Astrocyte of the cerebellum (primary cell): ENCODE measurements at places on chromosomes 2 and 18.
A peak's percentile ranks its signal among the peaks of the same experiment; 100 is the strongest.

- DNase-seq = peak; percentile 90
Measured at GRCh38 chr2:33210626-33211025, 263.9 kb downstream of the LTBP1 start.

DNA sequence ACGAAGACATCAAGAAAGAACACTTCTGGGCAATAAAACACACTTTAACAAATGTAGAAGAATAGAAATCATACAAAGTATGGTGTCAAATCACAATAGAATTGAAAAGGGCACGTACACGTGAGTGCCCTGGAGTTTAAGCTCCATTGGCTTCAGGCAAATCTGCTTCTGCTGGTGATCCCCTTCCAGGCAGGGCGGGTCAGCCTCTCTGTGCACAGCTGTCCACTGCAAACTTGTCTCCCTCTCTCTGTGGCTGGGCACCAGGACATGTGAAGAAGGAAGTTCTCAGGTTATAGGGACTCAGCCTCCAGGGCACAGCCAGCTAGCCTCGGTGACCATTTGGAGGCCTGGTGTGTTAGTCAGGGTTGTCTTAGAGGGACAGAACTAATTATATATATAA is 66.0 kb downstream of the ST3GAL5 start:
- DNase-seq = no peak

- DNase-seq = no peak
Measured at GRCh38 chr2:136715146-136715545, 50.2 kb upstream of the THSD7B start.

DNA sequence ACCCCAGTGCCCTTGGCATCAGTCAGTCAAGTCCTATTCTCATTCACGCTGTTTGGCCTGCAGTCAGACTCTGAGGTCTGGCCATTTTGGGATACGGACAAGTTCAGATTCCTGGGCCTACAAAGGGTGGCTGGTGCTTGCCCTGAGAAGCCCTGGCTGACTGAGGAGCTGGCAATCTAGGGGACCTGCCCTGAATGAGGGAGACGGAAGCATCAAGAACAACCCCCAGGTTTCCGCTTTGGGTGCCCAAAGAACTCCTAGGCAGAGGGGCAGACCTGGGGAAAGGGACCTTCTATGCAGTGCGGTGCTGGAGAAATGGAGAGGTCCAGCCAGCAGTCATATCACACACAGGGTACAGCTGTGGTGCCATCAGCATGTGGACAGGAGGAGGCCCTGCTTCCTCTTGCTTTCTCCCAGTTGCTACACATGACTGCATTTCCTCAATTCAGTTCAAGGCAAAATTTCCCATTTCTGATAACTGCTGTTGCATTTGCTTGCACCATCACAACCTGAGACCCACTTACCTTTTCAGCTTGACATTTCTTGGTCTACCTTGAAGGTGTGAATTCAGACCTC is 70.9 kb upstream of the LGALSL start:
- no peak for DNase-seq

DNA sequence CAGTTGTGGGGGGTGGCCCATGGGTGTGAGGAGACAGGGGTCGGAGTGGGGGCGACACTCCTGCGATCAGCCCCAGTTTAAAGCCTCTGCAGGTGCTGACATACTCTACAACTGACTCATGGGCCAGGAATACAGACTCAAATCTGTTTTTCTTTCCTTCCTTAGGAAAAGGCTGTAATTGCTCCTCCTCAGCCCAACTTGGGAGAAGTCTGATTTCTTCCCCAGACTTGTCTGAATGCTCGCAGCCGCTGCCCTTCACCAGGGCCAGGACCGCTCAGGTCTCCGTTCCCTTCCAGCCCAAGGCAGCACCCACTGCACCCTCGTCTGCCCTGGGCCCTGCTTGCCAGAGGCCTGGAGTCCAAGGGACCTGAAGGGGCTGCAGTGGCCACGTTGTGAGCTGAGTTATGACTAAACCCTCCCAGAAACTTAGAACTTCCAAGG is 41.3 kb downstream of the RHOB start:
- DNase-seq = no peak

DNA sequence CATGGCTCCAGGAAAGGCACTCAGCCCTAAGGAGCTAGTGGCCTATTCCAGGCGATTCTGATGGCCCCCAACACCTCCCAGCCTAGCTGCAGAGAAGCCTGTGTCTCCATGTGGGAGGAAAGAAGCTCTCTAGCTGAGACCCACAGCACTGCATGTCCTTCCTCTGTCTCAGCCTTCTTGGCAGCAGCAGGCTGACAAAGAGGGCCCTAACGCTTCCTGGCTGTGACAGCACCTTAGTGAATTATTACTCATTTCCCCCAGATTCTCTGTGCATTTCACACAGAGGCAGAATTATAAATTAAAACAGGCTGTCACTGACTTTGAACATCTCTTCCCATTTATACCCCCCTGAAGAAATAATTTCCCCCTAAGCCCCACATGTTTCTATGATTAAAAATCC is 206.8 kb downstream of the CLIP4 start:
- DNase-seq = no peak

DNA sequence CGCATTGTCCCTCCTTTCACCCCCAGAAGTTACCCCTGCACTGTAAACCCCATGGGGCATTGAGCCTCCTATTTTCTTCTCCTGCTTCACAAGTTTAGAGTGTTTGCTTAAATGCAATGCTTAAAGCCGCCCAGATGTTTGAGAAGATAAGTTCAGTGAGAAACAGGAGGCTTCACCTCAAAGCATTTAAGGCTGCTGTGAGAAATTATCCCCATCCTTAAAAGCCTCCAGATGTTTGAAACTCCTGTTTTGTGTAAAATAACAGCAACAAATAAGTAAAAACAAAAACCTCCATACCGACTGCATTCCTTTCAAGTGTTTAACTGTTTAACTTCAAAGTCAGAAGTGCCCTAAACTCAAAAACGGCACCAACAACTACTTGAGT is 81.8 kb downstream of the RTP5 start:
- no peak for DNase-seq

DNA sequence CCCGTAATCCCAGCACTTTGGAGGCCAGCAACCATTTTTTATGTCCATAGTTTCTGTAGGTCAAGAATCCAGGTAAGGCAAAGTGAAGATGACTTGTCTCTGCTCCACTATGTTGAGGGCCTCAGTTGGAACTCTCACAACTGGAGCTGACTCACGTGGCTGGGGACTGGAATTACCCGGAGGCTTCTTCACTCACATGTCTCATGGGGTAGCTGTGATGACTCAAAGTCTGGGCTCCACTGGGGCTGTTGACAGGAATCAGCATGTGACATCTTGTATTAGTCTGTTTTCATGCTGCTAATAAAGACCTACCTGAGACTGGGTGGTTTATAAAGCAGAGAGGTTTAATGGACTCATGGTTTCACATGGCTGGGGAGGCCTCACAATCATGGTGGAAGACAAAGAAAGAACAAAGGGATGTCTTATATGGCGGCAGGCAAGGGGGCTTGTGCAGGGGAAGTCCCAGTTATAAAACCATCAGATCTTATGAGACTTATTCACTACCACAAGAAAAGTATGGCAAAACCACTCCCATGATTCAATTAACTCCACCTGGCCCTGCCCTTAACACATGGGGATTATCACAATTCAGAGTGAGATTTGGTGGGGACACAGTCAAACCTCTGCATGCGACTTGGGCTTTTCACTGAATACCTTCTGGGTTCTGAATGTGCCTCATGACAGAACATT is 7.8 kb upstream of the PPP1R1C start:
- DNase-seq = no peak

- DNase-seq = no peak
Measured at GRCh38 chr2:119117408-119117807, 41.1 kb downstream of the C1QL2 start.

DNA sequence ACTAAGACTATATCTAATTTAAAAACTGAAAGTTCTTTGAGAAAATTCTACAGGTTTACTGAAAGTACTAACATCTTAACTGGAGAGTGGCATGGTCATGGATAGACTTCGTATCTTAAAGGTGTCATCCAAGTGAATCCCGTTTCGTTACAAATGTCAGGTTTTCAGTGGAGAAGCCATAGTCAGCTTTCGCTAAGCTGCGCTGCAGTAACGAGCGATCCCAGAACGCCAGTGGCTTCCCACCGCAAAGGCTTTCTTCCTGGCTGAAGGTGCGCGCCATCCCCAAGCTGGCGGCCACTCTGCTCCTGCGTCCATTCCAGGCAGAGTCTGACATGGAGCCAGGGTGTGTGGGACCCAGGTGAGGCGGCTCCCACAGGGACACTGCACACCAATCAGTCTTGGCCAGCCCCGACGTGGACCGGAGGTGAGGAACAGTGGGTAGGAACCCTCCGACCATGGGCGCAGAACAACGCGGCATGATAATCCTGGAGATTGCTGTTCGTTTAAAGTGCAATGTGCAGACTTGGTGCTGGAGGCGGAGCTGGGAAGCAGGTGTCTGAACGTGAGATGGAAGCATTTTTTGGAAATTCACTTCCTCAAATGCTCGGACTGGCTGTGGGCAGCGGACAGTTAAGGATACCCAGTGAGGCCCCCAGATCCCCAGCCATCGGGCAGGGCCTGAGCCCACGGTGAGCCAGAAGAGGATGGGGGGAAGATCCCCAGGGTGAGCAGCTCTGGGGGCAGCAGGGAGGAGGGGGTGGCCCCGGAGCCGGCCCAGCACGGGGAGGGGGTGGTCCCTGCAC is 27.8 kb upstream of the KCNG2 start:
- DNase-seq = no peak
